Activated CD8-positive, alpha-beta memory T cell treated with anti-CD3 and anti-CD28 coated beads, Interleukin-2, amount 10 ng/mL, durations not matched to agents 7 days and 5 days (primary cell): ENCODE measurements at places on chromosomes 16 and 17.

DNA sequence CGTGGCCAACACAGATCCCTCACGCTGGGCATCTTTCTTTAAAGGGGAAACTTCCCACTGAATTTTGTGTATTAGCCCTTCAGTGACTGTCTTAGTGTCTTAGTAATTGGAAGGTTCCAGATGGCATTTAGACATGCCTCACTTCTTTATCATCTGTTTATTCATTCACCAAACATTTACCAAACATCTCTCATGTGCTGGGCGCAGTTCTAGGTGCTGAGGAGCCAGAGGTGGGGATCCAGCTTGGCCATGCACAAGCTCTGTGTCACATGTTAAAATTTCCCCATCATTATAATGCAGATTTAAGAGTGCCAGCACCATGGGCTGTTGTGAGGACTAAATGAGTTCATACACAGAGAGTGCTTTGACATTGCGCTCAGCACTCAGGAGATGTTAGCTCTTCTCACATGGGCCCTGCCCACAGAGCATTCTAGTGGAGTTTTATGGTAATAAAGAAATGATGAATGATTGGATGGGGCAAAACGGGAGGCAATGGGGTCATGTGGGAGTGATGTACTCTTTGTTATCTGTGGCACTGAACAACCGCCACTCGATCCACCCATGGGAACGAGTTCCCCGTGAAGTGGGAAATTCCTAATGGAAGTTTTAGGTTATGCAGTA lies 119.7 kb downstream of the SNX29 start:
- DNase-seq: no peak

DNA sequence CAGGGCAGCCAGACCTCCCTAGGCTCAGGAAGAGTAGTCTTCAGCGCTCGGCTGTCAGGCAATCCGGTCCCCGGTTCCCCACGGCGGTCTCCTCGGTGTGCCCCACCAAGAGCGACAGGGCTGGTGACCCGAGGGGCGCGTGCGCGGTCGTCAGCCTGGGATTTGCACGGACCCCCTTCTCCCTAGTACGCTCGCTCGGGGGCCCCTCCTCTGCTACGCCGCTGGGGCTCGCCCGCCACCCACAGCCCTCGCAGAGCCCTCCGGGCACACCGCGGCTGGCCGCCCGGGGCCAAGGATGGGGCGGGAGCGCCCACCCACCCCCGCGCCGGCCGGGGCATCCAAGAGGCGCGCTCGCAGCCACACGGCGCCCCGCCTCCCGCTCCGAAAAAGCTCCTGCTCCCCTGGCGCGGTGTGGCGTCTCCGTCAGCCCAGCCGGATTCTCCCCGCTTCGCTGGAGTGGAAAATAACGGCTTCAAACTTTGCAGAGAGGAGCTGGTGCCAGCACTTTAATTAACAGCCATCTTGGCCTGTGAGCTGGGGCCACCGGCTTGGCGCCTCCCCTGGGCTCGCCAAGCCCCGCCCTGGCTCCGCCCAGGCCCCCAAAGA lies 2.1 kb upstream of the C1QL1 start:
- DNase-seq: no peak

DNA sequence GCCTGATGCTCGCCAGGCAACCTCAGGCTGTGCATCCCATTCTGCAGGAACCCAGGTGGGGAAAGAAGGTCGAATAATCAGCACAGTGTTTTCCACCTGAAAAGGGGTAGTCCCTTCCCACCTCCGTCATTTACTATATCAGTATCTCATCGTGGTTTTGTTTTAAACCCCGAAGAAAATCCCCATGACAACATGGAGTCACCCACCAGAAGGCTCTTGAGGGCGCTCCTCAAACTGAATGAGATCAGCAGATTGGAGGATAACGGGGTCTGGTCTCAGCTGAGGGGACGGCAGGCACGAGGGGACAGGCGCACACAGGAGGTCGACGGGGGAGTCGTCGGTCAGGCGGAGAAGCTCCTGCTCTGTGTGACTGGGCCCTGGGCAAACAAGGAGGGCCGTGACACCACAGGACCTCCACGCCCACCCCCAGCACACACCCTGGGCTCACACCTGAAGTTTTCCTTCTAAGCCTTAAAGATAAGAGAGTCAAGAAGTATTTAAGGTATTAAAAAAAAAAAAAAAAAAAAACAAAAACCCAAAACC lies 44.2 kb downstream of the MARF1 start:
- DNase-seq: no peak

DNA sequence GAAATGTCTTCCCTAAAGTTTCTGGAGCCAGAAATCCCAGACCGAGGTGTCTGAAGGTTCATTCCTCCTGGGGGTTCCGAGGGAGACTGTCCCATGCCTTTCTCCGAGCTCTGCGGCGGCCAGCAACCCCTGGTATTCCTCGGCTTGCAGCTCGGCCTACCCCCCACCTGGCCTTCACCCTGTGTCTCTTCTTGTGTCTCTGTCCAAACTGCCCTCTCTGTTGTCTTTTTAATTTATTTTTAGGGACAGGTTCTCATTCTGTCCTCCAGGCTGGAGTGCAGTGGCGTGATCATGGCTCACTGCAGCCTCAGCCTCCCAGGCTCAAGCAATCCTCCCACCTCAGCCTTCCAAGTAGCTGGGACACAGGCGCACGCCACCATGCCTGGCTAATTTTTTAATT lies 211.7 kb downstream of the SEC14L1 start:
- DNase-seq: peak; percentile 19

GRCh38 chr17:34177642-34178041 lies 77.4 kb upstream of the CCL2 start:
- DNase-seq: no peak

DNA sequence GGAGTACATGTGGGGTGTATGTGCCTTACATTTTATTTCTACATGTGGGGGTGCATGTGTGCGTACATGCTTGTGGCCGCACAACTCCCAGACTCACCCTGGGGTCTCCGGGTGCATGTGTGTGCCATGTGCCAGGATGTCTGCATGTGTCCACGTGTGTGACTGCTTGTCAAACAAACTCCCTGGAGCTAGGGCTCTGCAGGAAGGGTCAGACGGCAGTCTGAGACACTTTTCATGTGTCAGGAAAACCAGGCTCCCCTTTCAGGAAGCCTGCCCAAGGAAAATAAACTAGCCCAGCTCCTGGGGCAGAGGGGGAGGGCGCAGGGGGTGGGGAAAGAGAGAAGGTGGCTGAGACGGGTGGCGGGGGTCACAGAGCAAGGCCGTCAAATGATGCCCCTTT lies 44.7 kb downstream of the FZD2 start:
- no peak for DNase-seq

- no peak for DNase-seq
These were observed 682.1 kb upstream of the SOX9 start for GRCh38 chr17:71438631-71439146.

- no peak for DNase-seq
These were observed 1.5 kb downstream of the C16orf92 start for GRCh38 chr16:30024451-30024850.

DNA sequence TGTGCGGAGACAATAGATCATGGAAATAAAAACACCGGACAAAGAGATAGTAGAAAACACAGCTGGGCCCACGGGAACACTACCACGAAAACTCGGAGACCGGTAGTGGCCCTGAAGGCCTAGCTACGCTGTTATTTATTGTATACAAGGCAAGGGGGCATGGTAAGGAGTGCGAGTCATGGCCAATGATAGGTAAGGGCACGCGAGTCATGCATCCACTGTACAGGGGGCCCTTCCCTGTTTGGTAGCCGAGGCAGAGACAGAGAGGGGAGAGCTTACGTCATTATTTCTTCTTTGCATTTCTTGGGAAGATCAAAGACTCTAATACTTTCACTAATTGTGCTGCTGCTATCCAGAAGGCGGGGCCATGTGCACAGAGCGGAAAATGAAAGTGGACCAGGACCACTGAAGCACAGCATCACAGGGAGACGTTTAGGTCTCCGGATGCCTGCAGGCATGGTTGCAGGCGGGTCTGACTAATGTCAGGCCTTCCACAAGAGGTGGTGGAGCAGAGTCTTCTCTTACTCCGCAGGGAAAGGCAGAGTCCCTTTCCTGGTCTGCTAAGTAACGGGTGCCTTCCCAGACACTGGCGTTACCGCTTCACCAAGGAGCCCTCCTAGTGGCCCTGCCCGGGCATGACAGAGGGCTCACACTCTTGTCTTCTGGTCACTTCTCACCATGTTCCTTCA lies 74.4 kb upstream of the ARL4D start:
- no peak for DNase-seq

GRCh38 chr16:29674188-29674587 lies 4.8 kb upstream of the QPRT start:
- no peak for DNase-seq

GRCh38 chr16:68253721-68254120 lies 8.5 kb downstream of the PLA2G15 start:
- no peak for DNase-seq

GRCh38 chr16:12876778-12877177 lies 24.6 kb upstream of the SHISA9 start:
- no peak for DNase-seq

DNA sequence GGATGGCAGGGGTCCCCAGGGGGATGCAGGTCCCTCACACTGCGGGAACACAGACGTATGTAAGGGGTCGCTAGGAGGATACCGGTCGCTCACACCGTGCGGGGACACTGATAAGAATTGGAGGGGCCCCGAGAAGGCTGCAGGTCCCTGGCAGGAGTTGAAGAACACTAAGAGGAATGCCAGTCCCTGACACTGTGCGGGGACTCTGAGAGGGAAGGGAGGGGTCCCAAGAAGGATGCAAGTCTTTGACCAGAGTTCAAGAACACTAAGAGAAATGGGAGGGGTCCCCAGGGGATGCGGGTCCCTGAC lies 510 bp downstream of the ERCC4 start:
- no peak for DNase-seq

DNA sequence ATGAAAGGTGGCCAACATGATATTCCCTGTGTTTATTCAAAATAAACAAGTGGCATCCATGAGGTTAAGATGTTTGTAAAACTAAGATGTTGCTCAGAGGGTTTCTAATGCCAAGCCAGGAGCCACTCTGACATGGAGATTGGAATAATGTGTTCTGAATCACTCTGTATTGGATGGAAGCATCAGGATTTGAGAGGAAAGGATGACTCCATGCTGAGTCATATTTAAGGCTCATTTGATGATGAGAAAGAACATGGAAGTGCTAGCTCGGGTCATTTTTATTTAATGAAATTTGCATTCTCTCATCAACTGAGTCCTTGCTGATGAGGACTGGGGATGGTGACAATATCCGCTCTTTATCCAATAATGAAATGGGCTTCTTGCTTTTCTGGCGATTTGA lies 6.2 kb downstream of the VAT1L start:
- no peak for DNase-seq

- DNase-seq: no peak
These were observed 79.1 kb downstream of the MGAT5B start for GRCh38 chr17:76947309-76947708.

GRCh38 chr16:11414815-11415775 lies 69.8 kb downstream of the RMI2 start:
- DNase-seq: no peak

- no peak for DNase-seq
These were observed 615.7 kb upstream of the SALL1 start for GRCh38 chr16:51766739-51767138.
